ENCODE measurements at places on chromosomes 3 and 15.

DNA sequence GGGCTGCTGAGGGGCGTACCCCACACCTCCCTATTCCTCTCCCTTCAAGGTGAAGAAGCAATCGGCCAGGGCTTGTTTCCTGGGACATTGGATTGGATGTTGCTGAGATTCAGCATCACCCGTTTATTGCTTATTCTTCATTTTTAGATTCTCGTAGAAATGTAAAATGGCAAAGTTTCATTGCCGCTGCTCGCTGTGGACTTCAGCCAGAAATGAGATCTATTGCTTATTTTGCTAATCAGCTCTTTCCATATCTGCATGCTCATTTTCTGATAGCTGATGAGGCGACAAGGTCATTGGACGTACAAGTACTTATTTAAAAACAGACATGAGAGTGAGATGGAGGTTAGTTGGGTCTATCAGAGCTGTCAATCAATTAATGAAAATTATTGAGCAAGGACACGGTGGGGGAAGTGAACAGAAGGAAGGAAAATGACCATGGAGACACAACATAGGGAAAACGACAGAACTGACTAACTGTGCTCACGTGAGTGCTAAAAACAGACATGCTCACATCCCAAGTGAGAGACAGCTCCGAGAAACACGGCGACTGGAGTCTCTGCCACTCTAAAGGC is 471.2 kb downstream of the NR2F2 start:
- H3K4me1 ChIP-seq = no peaks in the 10 kb centered on the region
- H3K27ac ChIP-seq = no peak overlapping the region

DNA sequence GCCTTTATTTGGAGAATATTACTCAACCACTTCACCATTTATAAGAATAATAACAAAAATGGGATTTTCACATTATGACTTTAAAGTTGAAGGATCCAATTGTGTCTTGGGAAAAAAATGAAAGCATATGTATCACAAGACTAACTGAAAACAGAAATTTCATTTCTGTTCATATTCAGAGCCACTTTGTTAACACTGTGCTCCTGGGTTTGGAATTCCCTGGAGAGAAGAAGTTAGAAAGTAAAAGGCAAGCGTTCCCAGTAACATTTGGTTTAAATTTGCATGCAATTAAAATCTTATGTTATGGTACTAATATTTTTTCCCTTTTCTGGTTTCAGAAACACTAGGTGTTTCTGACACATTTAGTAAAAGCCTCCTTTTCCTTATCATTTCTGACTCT is 230.8 kb downstream of the RBMS3 start:
- H3K36me3 ChIP-seq = no peaks in the 10 kb centered on the region
- H3K27ac ChIP-seq = no peak overlapping the region
- H3K27me3 ChIP-seq = no peaks in the 10 kb centered on the region
- no peak overlapping the region for H3K4me3 ChIP-seq

GRCh38 chr3:120111898-120112297 is 17.7 kb upstream of the GSK3B start:
- no peaks in the 10 kb centered on the region for H3K36me3 ChIP-seq
- H3K27me3 ChIP-seq = peaks cover 4% of the 10 kb centered on the region
- no peaks in the 10 kb centered on the region for H3K4me1 ChIP-seq
- no peak overlapping the region for H3K4me3 ChIP-seq
- H3K27ac ChIP-seq = no peak overlapping the region

DNA sequence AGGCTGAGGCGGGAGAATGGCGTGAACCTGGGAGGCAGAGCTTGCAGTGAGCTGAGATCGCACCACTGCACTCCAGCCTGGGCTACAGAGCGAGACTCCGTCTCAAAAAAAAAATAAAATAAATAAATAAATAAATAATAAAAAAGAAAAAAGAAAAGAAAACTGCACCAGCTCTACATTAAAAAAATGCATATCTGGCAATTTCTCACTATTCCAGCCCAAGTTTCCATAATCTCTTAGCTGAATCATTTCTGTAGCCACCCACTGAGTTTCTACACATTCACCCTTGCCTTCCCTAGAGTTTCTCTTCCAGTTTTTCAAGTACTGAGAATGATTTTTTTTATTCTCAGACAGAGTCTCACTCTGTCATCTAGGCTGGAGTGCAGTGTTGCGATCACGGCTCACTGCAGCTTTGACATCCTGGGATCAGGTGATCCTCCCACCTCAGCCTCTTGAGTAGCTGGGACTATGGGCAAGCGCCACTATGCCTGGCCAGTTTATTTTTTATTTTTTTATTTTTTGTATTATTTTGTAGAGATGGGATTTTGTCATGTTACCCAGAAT is 24.5 kb upstream of the SLC7A14 start:
- H3K27me3 ChIP-seq = peaks cover 5% of the 10 kb centered on the region
- no peaks in the 10 kb centered on the region for H3K4me1 ChIP-seq
- H3K27ac ChIP-seq = no peak overlapping the region
- no peaks in the 10 kb centered on the region for H3K36me3 ChIP-seq

GRCh38 chr3:79517766-79518413 is 249.9 kb downstream of the ROBO1 start:
- no peak for DNase-seq
- no peak overlapping the region for H3K4me3 ChIP-seq
- H3K4me1 ChIP-seq = no peaks in the 10 kb centered on the region
- no peak overlapping the region for H3K27ac ChIP-seq

DNA sequence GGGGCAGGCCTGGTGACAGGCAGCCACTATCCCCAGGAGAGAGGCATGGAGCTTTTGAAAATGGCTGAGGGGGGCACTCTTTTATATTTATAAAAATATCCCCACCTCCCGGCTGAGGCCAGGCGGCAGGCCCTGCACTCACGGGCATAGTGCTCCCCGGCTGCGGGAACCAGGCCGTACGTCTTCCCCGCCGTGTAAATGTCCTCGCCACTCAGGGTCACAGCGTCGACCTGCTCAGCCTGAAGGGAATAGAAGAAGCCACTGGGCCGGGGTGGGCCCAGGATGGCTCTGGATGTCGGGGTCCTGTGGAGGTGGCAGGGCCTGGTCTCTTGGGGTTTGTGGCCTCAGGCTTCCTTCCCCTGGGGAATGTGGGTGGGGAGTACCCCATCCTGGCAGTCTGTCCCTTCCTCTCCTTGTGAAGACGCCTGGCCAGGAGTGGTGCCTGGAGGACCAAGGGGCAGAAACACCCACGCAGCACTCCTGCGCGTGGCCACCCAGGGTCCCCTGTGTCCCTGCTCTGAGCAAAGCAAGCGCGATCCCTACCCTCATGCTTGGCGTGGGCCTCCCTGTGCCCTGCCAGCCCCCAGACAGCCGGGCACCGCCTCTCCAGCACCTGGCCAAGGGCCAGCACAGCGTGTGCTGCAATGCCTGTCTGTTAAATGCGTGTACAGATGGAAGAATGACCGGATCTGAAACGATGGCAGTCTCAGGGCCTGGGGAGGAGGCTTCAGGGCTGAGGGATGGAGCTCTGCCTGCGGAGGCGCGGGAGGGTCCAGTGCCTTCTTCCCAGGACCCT is 18.9 kb downstream of the MELTF start:
- H3K27me3 ChIP-seq = no peaks in the 10 kb centered on the region
- no peak for DNase-seq
- no peaks in the 10 kb centered on the region for H3K4me1 ChIP-seq
- H3K27ac ChIP-seq = no peak overlapping the region
- no peak overlapping the region for H3K4me3 ChIP-seq
- no peaks in the 10 kb centered on the region for H3K36me3 ChIP-seq

GRCh38 chr3:14685179-14685578 is 10.2 kb downstream of the C3orf20 start:
- H3K4me3 ChIP-seq = no peak overlapping the region
- H3K36me3 ChIP-seq = no peaks in the 10 kb centered on the region
- H3K27me3 ChIP-seq = peaks cover 13% of the 10 kb centered on the region
- no peak for DNase-seq
- H3K4me1 ChIP-seq = peaks cover 3% of the 10 kb centered on the region

DNA sequence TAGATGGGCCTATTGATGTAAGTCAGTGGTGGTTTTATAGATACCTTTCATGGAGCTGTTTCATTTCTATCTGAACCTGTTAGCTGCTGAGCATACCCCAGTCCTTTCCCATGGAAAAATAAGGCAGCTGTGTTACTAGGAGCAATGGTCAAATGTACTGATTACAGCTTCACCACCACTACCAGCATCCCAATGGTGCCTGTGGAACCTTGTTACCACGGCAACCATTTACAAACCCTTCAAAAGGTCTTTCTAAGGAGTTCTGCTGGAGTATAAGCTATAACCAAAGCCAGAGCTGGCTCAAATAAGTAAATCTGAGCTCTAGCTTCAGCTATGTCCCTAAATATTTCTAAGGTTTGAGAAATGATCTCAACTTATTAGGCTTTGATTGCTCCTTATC is 133.4 kb upstream of the ACP3 start:
- no peaks in the 10 kb centered on the region for H3K4me1 ChIP-seq
- H3K36me3 ChIP-seq = no peaks in the 10 kb centered on the region
- H3K4me3 ChIP-seq = no peak overlapping the region
- no peak for DNase-seq

DNA sequence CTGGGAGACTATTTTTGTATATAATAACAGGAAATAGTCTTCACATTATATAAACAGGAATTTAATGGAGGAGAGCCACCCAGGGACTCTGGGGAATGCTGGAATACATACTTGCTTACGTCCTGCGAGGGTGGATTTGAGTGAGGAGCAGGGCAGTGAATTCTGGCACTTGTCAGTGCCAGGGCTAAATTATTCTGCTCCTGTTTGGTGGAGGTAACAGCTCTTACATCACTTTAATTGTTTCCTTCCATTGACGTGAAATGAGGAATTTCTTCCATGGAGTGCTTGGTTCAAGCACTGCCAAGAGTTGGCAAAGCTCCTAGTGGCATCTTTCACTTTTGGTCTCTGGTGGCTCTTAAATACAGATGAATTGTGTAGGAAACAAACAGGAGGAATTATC is 94.1 kb upstream of the GOLGA8J start:
- H3K4me3 ChIP-seq = no peak overlapping the region
- H3K4me1 ChIP-seq = no peaks in the 10 kb centered on the region
- no peak overlapping the region for H3K27ac ChIP-seq
- H3K27me3 ChIP-seq = peaks cover 5% of the 10 kb centered on the region

- no peak overlapping the region for H3K27ac ChIP-seq
- no peak for DNase-seq
- no peaks in the 10 kb centered on the region for H3K27me3 ChIP-seq
- no peak overlapping the region for H3K4me3 ChIP-seq
- H3K36me3 ChIP-seq = no peaks in the 10 kb centered on the region
Observed at GRCh38 chr3:70358978-70359580, 46.6 kb upstream of the MDFIC2 start.

DNA sequence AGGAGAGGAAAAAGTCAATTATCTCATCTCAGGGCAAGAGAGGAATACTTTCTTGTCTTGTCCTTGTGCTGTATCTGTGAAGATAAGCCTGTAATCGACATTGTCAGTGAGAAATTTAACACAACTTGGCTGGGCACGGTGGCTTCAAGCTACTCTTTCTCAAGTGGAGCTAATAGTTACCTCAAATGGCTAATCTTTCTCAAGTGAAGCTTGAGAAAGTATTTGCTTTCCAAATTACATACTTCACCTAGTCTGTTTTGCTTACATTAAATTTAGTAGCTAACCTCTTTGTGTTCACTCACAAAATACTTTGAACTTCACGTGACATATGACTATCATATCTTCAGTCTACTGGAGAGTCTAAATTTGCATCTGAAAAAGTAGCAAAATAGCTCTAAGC is 48.3 kb upstream of the B3GALNT1 start:
- H3K4me1 ChIP-seq = no peaks in the 10 kb centered on the region
- no peak overlapping the region for H3K27ac ChIP-seq
- H3K36me3 ChIP-seq = no peaks in the 10 kb centered on the region

GRCh38 chr3:113615976-113616375 is 80.5 kb downstream of the USF3 start:
- peaks cover 29% of the 10 kb centered on the region for H3K36me3 ChIP-seq
- no peaks in the 10 kb centered on the region for H3K4me1 ChIP-seq
- no peak for DNase-seq
- H3K27me3 ChIP-seq = no peaks in the 10 kb centered on the region

- H3K36me3 ChIP-seq = no peaks in the 10 kb centered on the region
- H3K4me3 ChIP-seq = no peak overlapping the region
- peaks cover 10% of the 10 kb centered on the region for H3K4me1 ChIP-seq
- no peak for DNase-seq
- no peak overlapping the region for H3K27ac ChIP-seq
Observed at GRCh38 chr15:59751552-59752413, 62.7 kb upstream of the BNIP2 start.

- no peak overlapping the region for H3K27ac ChIP-seq
- H3K27me3 ChIP-seq = no peaks in the 10 kb centered on the region
- H3K4me3 ChIP-seq = no peak overlapping the region
- H3K4me1 ChIP-seq = peaks cover 13% of the 10 kb centered on the region
- H3K36me3 ChIP-seq = peaks cover 38% of the 10 kb centered on the region
- no peak for DNase-seq
Observed at GRCh38 chr3:129859272-129859671, 34.2 kb downstream of the TMCC1 start.

DNA sequence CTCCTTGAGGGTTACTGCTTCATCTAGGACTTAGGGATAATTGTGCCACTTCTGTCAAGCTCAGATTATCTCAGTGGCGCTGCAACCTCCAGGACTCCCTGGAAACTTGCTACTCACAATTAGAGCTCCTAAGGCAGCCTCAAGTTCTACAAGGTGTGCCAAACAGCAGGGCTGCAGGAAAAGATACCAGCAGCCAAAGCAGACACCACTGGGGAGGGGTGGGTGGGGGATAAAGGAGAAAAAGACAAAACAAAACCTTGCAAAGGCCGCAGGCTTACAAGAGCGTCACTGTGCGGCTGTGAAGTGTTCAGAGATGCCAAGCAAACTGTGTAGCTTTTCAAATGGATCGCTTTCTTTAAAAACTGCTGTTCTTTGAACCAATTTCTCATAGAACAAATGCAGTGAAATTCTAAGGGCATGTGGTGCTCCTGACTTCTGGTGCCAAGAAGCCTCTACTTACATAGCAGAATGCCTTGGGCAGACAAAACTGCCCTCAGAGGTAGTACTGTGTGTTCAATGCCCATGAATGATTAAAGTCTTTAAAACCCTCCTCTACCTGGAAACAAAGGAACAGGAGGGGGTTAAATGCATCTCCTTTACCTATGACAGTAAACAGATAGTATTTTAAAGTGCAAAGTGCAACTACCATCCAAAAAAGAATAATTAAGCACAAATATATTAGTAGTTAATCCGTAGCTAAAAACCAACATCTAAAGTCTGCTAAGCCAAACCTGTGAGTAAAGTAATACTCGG is 353.4 kb downstream of the FOXP1 start:
- H3K27ac ChIP-seq = no peak overlapping the region
- no peak for DNase-seq
- H3K36me3 ChIP-seq = peaks cover 2% of the 10 kb centered on the region
- H3K4me3 ChIP-seq = no peak overlapping the region

GRCh38 chr15:77709135-77709886 is 76.6 kb upstream of the LINGO1 start:
- H3K27me3 ChIP-seq = peaks cover 2% of the 10 kb centered on the region
- H3K4me3 ChIP-seq = no peak overlapping the region
- no peaks in the 10 kb centered on the region for H3K36me3 ChIP-seq

DNA sequence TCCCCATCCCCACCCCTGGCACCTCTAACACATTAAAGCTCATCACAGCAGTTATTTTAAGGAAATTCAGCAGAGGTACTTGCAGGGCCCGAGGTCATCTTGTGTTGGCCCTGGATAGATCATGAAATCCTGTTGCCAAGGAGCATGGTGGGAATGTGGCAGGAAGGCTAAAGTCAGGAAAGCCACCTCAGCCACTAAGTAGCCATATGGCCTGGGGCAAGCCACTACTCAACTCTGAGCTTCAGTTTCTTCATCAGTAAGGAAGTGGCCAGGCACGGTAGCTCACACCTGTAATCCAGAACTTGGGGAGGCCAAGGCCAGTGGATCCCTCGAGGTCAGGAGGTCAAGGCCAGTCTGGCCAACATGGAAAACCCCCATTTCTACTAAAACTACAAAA is 55.9 kb downstream of the LIPC start:
- peaks cover 31% of the 10 kb centered on the region for H3K36me3 ChIP-seq
- DNase-seq = no peak
- H3K27me3 ChIP-seq = no peaks in the 10 kb centered on the region

- no peak overlapping the region for H3K4me3 ChIP-seq
- DNase-seq = no peak
- H3K36me3 ChIP-seq = no peaks in the 10 kb centered on the region
- H3K27me3 ChIP-seq = no peaks in the 10 kb centered on the region
Observed at GRCh38 chr3:50444213-50444612, 59.2 kb downstream of the CACNA2D2 start.
